ENCODE measurements at places on chromosomes 1 and 21. TPM values are rescaled to one million over a fixed set of nuclear protein-coding genes. Genes with fewer than 3 reads are reported as not detected.

GRCh38 chr1:182620924-182621585 lies 16.9 kb upstream of the RGS16 start:
- DNase-seq, result no peak
- H3K27me3 ChIP-seq, result peaks cover 7% of the 10 kb centered on the region
- H3K36me3 ChIP-seq, result no peaks in the 10 kb centered on the region
- H3K4me1 ChIP-seq, result peaks cover 37% of the 10 kb centered on the region

GRCh38 chr1:226121587-226122400 lies 59.3 kb downstream of the H3-3A start:
- H3K36me3 ChIP-seq, result no peaks in the 10 kb centered on the region
- H3K4me3 ChIP-seq, result peak overlapping the region; percentile 72
- no peak overlapping the region for H3K27ac ChIP-seq

The FASLG gene
- not detected for total RNA-seq

The SH3D21 gene
- total RNA-seq, result 47.1 TPM
